ENCODE measurements at places on chromosomes 4 and X.
A peak's percentile ranks its signal among the peaks of the same experiment; 100 is the strongest.

DNA sequence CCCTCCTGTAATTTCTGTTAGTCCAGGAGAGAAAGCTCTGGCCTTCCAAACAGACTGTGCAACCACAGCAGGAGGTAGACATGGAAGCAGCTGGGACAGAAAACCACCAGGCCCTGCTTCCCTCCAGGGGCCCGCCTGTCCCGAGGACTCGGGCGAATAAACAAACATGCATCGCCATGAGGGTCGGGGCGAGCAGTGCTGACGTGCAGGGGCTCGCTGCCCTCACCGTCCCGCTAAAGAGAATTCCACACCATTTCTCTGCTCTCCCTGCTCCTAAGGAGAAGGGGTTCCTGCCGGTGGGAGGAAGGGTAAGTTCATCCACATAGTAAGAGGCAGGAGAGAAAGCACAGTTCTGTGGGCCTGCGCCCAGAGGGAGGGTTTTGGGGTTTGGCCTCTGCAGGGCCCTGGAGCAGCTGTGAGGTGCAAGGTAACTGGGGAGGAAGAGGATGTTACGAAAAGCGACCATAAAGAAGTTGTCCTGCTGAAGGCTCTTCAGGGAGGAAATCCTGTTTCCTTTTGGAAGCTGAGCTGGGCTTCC is 54.9 kb downstream of the WFS1 start:
- no peak for DNase-seq

- DNase-seq: no peak
These were observed 480.3 kb upstream of the GRIA3 start for GRCh38 chrX:122703762-122704161.

GRCh38 chr4:14054391-14054790 is 426.9 kb upstream of the BOD1L1 start:
- DNase-seq: no peak

DNA sequence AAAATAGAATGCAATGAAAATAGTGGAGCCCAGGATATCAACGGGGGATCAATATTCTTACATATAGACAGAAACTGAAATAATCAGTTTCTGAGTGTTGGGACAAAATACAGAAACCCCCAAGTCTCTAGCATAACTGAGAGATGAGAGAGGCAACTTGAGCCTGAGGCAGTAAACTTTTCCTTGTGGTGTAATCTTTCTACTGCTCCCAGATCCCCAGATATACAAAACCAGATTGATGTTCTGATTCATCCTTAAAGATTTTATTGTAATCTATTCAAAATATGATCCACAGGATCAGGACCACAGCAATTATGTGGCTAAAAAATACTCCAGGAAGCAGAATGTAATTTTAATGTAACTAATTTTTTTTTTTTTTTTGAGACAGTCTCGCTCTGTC is 2282.6 kb downstream of the ARAP2 start:
- DNase-seq: no peak

DNA sequence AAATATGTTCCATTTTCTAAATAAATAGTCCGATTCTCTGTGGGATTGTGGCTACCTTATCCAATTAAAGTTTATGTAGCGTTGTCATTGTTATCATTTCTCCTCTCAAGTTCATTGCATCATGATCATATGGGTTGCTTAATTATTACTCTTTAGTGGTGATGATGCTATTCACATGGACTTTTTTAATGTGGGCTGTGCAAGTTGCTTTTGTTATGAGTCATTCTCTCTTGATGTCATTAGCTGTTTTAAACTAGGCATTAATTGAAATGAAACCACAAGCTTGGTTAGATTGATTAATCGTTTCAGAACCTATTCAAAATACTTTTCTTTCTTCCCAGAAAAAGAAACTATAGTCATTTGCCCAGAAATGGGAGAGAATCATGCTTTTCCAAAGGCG is 38.2 kb downstream of the NHS start:
- DNase-seq: no peak

DNA sequence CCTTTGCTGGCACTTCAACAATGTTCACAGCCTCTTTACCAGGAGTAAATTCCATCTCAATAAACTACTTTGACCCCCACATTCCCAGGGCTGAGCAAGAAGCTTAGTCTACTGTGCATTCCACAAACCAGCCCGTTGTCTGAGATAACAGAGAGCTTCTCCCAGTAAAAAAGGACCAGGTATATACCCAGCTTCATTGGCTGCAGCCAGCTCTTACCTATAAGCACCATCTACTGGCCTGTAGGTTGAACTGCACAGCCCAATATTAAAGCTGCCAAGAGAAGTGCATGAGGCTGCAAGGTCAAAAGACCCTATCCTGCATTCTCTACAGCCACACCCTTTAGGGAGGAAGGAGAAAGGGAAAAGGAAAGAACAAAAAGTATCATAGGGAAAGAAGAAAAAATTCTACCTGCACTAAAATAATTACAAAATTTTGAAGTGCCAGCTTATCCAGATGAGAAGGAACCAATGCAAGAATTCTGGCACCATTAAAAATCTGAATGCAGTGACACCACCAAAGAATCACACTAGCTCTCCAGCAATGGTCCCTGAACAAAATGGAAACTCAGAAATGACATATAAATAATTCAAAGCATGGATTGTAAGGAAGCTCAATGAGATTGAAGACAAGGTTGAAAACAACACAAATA is 45.7 kb upstream of the INTU start:
- DNase-seq: no peak

GRCh38 chr4:51842167-51842553 is 793 bp upstream of the DCUN1D4 start:
- DNase-seq: peak; percentile 7

GRCh38 chr4:32102896-32103295 is 1382.7 kb downstream of the PCDH7 start:
- DNase-seq: no peak

GRCh38 chrX:141652286-141652685 is 46.3 kb downstream of the SPANXD start:
- no peak for DNase-seq

GRCh38 chrX:112094729-112095128 is 12.2 kb upstream of the TRPC5 start:
- DNase-seq: no peak

- no peak for DNase-seq
These were observed 28.9 kb upstream of the OPHN1 start for GRCh38 chrX:68462197-68462596.

GRCh38 chrX:150502979-150503897 is 65.2 kb upstream of the MTM1 start:
- DNase-seq: no peak

DNA sequence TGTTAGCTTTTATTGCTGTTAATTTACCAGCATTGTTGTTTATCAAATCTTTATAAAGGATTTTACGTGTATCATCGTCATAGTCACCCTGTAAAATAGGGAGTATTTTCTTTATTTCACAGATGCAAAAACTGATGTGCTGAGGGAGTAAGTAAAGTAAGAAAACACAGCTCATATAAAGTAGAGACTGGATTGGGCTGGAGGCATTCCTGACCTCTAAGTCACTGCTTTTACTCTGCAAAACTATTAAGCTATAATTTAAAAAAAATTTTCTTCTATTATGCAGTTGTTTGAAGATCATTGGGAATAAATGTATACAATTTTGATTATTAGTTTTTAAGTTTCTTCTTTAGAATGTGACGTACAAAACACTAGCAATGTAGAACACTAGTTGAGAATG is 45.9 kb downstream of the NUDT6 start:
- DNase-seq: no peak

GRCh38 chrX:15930585-15930984 is 76.0 kb upstream of the AP1S2 start:
- DNase-seq: no peak

- no peak for DNase-seq
These were observed 52.9 kb downstream of the PGRMC1 start for GRCh38 chrX:119288890-119289393.

- DNase-seq: peak; percentile 38
These were observed 23.9 kb upstream of the APLN start for GRCh38 chrX:129678614-129679195.

- DNase-seq: no peak
These were observed 270.5 kb downstream of the TENM3 start for GRCh38 chr4:182513587-182514291.

GRCh38 chrX:55159551-55159950 is 60.6 kb upstream of the PAGE5 start:
- DNase-seq: no peak

DNA sequence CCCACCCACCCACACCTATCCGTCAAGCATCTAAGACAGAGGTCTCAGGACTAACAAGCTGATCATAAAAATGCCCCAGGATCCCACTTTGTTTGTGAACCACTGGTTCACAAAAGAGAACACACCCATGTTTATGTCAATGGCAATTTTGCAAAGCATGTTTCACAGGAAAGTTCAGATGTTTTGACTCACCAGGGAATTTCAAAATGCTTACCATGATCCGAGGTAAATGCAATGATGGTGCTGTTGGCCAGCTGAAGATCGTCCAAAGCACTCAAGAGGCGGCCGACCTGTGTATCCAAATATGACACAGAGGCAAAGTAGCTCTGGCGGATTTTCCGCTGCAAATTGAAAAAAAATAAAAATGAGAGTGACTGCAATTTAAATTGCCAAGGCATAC is 15.0 kb downstream of the IDS start:
- DNase-seq: no peak

- no peak for DNase-seq
These were observed 67.6 kb upstream of the SLC7A3 start for GRCh38 chrX:70998411-70999027.

DNA sequence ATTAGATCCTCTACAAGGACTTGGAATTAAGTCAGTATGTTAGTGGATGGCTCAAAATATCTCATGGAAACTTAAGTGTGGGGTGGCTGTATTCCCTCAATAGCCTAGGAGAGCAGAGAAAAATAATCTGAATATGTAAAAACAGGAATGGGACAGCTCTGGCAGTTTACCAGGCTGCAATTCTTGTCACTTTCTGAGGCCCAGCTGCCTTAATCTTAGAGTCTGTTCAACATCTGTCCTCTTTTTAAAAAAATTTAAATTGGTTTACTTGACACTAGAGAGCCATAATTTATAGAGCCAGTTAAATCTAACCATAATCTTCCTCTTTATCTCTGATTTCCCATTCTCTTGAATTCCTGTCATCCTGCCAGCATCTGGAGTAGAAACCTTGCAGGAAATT is 109.2 kb upstream of the CXCL13 start:
- DNase-seq: no peak

GRCh38 chr4:82017680-82018079 is 356.1 kb downstream of the HNRNPD start:
- no peak for DNase-seq

- DNase-seq: no peak
These were observed 105.0 kb downstream of the RAB28 start for GRCh38 chr4:13378973-13379759.

DNA sequence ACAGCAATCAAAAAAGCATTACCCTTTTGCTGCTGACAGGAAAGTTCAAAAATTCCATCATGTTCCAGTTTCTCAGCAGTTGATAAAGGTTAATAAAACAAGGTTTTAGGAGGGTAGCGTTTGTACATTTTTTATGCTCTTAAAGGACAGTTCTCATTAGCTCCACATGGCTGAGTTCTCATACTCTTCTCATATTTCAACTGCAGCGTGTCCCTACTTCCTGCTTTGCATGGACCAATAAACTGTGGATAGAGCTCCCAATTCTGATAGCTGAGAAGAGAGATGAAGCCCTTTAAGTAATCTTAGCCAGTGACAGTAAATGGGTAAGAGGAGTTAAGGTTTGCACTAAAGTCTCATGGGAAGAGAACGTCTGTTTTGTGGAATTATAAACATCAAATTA is 53.5 kb downstream of the SPANXA2 start:
- DNase-seq: no peak

GRCh38 chr4:163558539-163559044 is 64.1 kb downstream of the TMA16 start:
- DNase-seq: peak; percentile 21

GRCh38 chrX:151830911-151831310 is 81.8 kb upstream of the MAGEA4 start:
- no peak for DNase-seq

GRCh38 chrX:84710611-84711010 is 208.4 kb upstream of the HDX start:
- DNase-seq: no peak
